ENCODE measurements at places on chromosomes 4 and X.

GRCh38 chr4:178387756-178388155 lies 945.5 kb upstream of the AGA start:
- no peak for DNase-seq

GRCh38 chrX:130170752-130171445 lies 863 bp upstream of the RAB33A start:
- peak; percentile 62 for DNase-seq

DNA sequence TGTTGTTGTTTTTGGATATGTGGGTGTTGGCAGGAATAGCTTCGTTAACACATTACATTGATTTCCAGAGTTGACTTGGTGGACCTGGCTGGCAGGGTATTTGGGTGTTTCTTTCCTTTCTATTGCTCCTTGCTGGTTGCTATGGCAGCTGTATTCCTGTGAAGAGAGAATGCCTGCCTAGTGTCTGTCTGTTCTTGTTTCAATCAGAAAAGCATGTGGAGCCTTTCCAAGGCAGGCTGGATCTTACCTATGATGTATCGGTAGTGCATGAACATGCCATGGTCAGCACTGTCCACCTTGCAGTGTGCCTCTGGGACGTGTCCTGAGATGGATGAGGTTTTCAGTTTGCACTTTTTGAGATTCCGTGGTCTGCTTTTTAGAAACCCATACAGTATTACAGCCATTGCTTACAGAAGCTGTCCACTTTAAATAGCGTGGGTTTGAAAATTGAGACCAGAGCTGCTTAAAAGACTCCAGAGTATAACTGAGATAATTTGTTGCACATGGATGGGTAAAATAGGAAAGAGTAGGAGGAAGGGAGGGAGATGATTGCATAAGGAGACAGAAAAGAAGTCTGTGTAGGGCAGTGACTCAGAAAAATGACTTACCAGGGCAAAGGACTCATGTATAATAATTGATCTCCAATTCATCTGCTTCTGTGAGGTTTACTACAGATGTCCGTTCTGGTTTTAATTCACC lies 20.0 kb upstream of the AADAT start:
- no peak for DNase-seq

GRCh38 chr4:22179124-22179874 lies 230.7 kb upstream of the KCNIP4 start:
- no peak for DNase-seq

DNA sequence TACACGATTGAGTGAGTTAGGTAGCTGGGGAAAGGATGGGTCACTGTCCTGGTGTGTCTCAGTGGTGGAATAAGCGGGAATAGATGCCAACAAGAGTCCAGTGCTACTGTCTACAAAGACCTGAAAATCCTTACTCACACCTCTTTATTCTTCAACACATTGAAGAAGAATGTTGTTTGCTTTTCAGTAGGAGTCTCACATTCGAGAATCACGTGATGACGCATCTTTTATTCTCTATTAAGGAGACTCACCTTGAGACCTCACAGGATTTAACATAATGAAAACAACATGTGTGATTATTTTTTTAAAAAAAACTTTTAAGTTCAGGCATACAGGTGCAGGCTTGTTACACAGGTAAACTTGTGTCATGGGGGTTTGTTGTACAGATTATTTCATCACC lies 75.2 kb downstream of the CD38 start:
- no peak for DNase-seq

GRCh38 chr4:20724915-20725314 lies 24.7 kb downstream of the PACRGL start:
- DNase-seq: no peak

- DNase-seq: no peak
Measured at GRCh38 chr4:152165846-152166245, 370.0 kb downstream of the FBXW7 start.

GRCh38 chr4:38678078-38678477 lies 14.1 kb downstream of the KLF3 start:
- DNase-seq: no peak

GRCh38 chrX:32408389-32408788 lies 803.0 kb downstream of the DMD start:
- no peak for DNase-seq

DNA sequence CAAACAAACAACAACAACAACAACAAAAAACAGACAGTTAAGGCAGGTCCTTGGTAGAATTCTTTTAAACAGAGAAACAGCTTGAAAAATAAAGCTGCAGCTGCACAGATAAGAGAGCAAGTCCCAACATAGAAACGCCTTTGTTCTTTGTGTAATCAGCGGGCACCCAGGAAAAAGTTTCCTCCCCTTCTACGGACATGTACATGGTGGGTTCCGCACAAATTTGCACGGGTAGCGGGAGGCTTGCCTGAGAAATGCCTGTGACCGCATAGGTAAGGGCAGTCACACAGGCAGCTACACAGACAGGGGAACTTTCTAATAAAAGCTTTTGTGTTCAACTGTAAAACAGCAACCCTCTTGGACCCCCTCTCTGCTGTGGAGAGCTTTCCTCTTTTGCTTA lies 25.7 kb upstream of the CT47A1 start:
- no peak for DNase-seq

DNA sequence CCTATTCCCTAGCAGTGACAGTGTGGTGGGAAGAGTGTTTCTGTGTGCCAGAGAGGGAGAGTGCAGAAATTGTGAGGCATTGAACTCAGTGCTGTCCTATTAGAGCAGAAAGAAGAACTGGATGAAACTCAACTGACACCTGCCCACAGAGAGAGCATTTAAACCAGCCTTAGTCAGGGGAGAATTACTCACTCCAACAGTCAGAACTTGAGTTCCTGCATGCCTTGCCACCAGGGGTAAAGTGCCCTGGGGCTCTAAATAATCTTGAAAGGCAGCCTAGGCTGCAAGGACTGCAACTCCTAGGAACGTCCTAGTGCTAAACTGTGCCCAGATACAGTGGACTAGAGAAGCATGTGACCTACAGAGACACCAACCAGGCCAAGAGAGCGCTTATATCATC lies 12.8 kb downstream of the CYSLTR1 start:
- DNase-seq: no peak

GRCh38 chrX:13053171-13053570 lies 8.8 kb upstream of the FAM9C start:
- no peak for DNase-seq

GRCh38 chr4:81965454-81965853 lies 408.3 kb downstream of the HNRNPD start:
- DNase-seq: no peak

DNA sequence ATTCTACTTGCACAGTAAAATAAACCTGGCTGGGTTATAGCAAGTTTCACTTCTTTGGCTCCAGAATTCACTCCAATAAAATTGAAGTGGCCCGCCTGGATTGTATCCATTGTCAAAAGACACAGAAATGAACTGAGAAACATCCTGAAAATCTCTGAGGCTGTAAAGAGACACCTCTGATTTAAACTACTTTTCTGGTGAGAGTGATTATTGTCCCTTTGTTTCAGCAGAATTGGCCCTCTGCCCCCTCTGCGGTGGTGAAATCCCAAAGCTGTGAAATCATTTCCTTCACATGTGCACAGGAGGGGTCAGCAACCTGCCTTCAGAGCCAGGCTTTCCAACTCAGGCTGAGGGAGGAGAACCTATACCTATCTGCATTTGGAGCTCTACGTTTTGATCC lies 23.0 kb downstream of the GAB3 start:
- DNase-seq: no peak

DNA sequence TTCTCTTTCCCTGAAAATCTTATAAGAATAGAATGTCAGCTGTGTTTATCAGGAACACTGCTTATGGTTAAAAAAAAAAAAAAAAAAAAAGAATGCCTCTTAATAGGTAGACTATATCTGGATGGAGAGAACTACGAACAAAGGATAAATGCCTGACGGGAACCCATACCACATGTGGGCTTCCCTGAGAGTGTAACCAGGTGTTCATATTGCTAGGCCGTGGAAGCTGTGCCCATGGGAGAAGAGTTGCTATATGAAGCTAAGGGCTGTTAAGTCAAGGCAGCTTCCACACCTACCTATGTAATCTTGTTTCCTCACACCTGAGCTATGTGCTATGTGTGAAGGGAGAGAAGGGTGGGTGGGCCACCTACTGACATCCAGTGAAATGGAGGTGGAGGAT lies 27.3 kb downstream of the TMEM184C start:
- no peak for DNase-seq

DNA sequence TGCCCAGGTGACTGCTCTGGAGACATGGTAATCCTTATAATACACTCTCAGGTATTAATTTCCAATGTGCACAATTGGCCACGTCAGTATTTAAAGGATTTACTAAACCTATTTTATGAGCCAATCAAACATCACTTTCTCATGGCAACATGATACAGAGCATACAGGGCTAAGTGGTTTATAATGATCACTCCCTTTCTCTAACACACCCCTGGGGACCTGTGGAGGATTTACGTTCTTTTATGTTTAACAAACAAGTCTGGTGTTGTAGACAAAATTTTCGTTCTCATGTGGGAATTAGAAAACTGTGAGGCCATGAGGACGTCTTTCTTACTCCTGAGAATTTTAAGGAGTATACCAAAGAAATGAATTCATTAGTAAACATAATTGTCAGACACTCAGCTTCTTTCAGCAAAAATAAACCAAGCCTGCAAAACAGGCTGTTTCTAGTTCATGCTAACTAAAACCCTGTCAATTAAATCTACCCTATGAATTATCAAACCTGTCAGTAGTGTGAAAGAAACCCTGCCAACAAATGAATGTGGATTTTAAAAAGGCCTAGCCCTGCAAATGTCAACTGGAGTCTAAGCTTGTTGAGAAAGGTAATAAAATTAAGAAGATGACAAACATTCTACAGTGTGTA lies 155.8 kb downstream of the PDGFC start:
- DNase-seq: no peak

DNA sequence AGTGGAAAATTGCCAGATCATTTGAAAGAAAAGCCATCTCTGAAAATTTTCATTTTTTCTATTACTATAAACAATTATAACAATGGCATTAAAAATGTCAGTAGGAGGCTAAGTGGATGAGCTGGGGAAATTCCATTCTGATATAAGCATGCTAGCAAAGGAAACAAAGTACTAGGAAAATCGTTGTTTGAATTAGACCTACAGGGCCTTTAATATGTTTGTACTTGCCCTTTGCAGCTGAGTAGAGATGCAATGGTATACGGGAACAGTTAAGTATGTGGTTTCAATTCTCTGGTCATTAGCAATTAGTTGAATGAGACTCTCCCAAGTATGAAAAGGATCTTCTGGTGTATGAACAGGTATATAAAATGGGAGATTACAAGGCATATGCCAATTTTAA lies 452.2 kb downstream of the PCDH11X start:
- DNase-seq: no peak

DNA sequence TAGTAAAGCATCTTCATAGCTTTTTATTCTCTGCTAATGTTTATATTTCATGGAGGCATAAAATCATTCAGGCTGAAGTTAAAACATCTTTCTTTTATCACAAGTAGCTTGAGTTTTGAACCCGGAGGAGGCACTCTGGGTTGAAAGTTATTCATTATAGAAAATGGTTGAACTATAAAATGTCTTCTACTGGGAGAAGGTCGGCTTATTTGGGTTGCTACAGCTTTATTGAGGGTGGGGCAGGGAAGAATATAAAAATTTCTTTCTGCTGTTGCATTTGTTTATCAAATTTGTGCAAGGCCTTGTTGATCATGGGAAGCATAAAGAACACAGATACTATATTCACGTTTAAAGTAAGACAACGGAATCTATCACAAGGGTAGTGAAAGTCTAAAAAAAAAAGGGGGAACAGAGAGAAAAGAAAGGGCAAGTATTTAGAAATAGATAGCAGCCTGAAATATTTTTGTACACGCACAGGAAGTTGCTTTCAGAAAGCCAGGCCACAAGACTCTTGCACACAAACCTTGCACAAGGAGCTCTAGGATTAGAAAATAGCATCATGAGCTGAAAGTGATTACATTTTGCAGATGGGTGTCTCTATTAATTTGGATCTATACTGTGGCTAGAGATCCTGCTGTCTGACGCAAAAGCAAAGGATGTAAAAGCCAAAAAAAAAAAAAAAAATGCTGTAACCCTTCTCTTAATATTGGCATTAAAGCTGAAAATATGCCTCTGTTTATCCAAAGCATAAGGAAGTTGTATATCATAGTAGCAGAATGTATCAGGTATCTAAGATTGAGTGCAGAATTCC lies 37.2 kb upstream of the FAM9C start:
- no peak for DNase-seq

DNA sequence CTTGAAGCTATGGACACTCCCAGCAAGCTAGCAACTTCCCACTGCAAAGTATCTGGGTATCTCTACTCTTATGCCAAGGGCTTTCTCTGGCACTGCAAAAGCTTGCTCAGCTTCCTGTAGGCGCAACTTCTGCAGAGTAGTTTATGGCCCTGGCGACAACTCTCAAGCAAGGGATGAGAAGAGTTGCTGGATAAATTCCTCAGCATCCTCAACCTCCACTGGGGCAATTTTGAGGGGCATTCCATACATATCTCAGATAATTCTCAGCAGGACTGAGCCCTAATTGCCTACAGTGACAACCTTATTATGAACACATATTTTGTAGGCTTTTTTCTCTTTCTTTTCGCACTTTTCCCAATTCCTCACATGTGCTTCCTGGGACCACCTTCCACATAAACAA lies 31.2 kb upstream of the TAB3 start:
- DNase-seq: no peak

DNA sequence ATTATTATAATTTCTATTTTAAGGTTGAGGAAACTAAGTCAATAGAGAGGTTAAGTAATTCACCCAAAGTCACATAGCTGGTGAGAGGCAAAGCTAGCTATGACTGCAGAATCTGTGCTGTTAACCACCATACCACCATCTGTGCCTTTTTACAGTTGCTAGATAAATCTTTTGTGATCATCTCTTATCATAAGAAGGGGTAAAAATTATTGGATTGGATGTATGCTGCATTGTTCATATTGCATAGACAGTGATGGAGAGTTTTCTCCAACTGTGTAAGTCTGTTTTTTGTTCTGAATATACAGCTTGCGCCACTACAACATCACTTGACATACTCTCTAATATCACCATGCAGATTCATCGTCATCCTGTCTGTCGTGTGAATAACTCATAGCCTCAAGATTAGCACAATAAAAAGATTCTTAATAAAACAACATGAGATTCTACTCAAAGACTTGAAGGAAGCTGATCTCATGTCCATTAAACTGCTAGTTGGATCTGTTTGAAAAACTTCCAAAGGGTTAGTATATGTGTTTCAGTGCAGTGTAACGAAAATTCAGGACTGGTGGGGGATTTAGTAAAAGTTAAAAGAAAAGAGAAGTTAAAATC lies 495.9 kb downstream of the SPRY1 start:
- no peak for DNase-seq

DNA sequence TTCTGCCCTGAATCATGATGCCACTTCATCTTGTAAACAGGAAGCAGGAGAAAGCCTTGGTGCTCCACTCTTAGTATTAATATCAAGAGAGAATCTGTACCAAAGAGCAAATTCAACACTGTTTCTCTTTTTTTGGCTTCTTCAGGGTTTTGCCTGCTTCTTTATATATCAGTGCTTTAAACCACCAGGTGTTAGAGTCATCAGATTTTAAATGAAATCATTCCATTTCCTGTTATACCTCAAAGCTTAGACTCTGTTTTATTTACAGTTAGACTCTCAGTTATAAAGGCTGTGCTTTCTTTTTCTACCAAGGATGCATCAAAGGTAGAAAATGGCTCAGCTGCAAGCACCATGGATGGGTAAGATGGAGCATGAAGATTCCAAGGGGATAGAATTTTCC lies 350.9 kb downstream of the CAMK2D start:
- DNase-seq: no peak

- no peak for DNase-seq
Measured at GRCh38 chr4:85399270-85399669, 75.7 kb upstream of the ARHGAP24 start.

- no peak for DNase-seq
Measured at GRCh38 chr4:152810715-152811287, 31.0 kb downstream of the ARFIP1 start.

- DNase-seq: no peak
Measured at GRCh38 chr4:141158219-141158618, 24.9 kb upstream of the RNF150 start.

All from activated CD8-positive, alpha-beta memory T cell treated with anti-CD3 and anti-CD28 coated beads, Interleukin-2, amount 50 U/mL, for 4 hours (primary cell).